ENCODE measurements at places on chromosomes 2 and 18.

DNA sequence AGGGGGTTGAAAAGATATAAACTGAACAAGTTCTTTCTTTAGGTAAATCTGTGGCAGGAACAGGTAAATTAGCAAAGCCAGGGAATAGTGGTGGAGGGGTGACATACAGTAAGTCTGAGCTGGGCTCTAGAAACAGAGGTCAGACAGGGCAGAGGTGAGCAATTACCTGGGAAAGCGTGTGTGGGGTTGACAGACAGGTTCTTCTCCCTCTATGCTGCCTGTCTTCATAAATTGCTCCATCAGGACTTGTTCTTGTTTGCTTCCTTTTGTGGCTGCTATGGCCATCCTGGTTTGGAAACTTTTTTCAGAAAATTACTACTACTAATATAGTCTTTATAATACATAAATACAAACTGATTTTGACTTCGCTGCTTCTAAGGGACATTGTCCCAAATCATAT is 3.4 kb upstream of the ANKRD12 start:
- no peak for DNase-seq

DNA sequence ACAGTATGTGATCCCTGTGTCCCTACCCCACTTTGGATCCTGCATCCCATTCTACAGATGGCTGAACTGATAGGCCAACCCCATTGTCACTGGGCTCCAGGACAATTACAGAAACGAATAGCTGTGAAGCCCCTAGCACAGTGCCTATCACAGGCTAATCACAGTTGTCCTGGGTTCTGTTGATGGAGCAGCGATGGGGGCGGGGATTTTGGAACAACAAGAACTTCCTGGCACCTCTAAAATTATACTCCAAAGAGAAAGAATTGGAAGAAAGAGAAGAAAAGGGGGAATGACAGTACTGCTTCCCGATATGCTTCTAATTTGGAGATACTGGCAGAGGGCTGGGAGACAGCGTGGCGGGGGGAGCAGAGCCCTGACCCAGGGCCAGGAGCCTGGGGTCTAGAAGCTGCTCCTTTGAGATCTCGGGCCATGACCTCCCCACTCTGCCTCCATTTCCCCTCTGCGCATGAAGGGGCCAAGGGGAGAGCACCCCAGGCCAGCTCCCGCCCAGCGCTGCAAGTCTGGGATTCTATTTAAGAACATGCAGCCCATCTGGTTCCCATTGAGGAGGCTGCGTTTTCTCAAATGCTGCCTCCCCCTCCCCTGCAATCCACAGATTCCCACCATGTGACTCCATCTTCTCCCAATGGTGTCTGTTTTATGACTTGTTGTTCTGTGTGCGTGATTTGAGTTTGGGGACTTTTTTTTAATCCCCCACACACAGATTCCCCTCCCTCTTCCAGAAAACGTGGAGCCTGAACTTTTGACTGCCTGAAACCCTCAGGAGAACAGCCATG is 202.7 kb downstream of the CYP26B1 start:
- DNase-seq: no peak

- no peak for DNase-seq
These were observed 19.0 kb downstream of the TMSB10 start for GRCh38 chr2:84924173-84925106.

- DNase-seq: no peak
These were observed 37.6 kb upstream of the PARD3B start for GRCh38 chr2:204507636-204508035.

- no peak for DNase-seq
These were observed 547.0 kb downstream of the NUP35 start for GRCh38 chr2:183671233-183671632.

DNA sequence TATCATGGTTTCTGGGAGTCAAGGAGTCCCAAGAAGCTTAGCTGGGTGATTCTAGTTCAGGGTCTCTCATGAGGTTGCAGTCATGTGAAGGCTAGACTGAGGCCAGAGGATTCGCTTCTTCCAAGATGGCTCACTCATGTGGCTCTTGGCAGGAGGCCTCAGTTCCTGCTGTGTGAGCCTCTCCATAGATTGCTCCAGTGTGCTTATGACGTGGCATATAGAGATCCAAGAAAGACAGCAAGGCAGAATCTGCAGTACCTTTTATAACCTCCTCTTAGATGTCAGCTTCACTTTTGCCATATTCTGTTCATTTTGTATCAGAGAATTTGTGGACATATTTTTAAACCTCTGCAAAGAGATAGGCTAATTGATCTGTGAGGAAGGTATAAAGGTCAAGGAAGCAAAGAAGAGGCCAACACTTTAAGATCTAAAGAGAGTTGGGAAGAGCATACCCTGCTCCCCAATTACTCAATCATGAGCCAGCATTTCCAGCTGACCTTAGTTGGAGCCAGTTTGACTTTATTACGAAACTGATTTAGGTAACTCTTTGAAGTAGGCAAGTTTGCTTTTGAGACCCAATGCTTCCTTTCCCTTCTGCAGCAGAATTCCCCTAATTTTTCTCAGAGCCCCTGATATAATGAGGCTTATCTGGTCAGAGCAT is 134.7 kb downstream of the EML6 start:
- DNase-seq: no peak

- DNase-seq: no peak
These were observed 237.1 kb downstream of the BCL2 start for GRCh38 chr18:63082366-63083019.

GRCh38 chr2:728165-728564 is 51.0 kb upstream of the TMEM18 start:
- no peak for DNase-seq

DNA sequence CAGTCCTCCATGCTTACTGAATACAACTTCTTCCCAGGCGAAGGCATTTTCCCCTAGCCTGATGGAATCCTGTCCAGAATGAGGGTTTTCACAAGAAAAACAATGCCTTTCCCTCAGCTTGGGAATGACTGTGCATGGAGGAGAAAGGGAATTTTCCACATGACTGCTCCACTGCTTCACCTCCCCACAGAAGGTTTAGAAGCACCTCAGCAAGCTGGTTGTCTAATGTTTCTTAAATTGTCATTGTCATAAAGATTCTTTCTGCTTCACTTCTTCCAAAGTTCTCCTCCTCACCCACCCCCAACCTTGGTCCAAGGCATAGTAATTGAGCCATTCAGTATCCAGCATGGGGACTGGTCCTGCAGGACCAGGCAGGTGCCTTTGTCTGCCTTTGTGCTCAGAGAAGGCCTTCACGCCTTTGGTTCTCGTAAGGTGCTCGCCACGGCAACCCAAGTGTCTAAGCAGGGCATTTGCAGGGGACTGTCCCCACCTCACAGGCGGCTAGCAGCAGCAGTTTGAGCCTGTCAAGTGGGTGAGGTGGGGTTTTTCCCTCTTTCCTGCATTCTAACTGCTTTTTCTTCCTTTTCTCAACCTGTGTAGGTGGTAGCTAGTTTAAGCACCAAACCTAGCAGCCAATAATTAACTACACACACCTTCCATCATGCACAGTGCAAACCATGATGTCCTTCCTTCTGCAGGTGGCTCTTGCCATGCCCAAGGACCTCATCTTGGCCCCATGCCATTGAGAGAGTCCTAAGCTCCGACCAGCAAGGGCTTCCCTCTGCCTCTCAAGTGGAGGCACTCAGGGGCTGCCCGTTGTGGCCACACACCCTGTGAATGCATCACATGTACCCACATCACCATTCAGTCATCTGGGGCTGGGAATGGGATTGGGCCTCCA is 65.7 kb upstream of the BCL2L11 start:
- no peak for DNase-seq

DNA sequence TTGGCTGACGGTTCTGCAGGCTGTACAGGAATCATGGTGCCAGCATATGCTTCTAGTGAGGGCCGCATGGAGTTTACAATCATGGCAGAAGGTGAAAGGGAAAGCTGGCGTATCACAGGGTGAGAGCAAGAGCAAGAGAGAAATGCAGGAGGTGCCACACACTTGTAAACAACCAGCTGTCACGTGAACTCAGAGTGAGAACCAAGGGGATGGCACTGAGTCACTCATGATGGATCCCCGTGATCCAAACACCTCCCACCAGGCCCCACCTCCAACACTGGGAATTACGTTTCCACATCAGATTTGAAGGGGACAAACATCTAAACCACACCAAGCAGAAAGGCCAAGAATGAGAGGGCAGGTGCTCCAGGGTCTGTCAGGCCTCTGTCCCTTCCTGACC is 185.0 kb upstream of the PID1 start:
- DNase-seq: no peak

GRCh38 chr2:145114726-145115125 is 594.8 kb upstream of the ZEB2 start:
- no peak for DNase-seq

Data from activated CD8-positive, alpha-beta memory T cell treated with anti-CD3 and anti-CD28 coated beads for 4 hours (primary cell).